ENCODE measurements at places on chromosomes 4 and X.
A peak's percentile ranks its signal among the peaks of the same experiment; 100 is the strongest.

GRCh38 chr4:52984462-52984881 is 122.4 kb downstream of the RASL11B start:
- no peak for DNase-seq

GRCh38 chr4:184745831-184746795 is 12.2 kb upstream of the CENPU start:
- DNase-seq, result peak; percentile 86

- DNase-seq, result peak; percentile 9
Observed at GRCh38 chr4:108861334-108861733, 98.5 kb upstream of the ETNPPL start.

DNA sequence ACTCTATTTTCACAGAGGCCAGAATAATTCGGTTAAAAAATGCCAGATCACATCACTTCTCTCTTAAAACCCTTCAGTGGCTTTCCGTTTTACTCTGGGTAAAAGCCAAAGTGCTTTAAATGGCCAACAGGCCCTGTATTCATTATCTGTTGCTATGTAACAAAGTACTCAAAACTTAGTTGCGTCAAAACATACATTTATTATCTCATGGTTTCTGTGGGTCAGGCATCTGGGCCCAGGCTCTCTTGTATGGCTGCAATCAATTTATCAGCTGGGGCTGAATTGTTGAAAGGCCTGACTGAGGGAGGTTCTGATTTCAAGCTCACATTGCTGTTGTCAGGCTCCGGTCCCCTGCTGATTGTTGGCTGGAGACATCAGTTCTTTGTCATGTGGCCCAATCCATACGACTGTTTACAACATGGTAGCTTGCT is 72.7 kb upstream of the H2AZ1 start:
- DNase-seq, result no peak

DNA sequence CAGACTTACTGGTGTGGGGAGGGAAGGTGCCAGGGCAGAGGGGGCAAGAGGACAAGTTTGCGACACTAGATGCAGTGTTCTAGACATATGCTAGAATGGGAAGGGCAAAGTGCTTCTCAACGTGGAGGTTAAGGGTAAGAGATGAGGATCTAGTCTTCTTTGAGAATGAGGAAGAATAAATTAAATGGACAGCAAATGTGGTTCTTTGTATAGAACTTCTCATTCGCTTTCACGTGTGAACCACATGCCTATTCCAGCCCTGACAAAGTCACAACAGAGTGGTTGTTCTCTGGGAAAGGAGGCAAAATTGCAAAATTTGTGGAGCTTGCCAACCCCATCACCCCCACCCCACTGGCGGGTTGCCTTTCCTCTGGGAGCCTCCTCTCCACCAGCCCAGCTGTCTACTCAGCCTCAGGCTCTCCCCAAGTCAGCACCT is 1.5 kb upstream of the ANXA5 start:
- no peak for DNase-seq

DNA sequence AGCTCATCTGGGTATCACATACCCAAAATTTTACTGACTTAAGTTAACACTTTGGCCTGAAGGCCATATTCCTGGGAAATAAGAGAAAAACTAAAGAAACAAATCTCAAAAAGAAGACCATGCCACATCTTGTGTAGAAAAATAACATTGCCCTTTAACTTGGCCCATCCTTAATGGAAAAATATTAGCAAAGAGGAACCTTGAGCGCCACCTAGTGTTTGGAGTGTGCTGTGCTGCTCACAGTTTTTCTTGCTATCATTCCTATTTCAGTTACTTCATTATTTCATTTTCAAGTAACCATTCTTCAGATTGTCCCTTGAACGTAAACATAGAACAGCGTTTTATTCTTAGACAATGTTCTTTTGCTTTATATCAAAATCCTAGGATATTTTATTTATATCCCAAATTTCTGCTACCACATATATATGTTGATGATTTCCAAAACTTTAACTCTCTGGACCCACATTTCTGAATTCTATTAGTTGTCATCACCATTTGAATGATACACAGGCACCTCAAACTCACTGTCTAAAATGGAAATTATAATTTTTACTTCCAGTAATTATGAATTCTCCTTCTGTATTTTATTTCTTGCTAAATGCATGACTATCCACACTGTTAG is 999.0 kb upstream of the ADGRL3 start:
- peak; percentile 45 for DNase-seq

- DNase-seq, result no peak
Observed at GRCh38 chr4:33107814-33108213, 2387.6 kb downstream of the PCDH7 start.

DNA sequence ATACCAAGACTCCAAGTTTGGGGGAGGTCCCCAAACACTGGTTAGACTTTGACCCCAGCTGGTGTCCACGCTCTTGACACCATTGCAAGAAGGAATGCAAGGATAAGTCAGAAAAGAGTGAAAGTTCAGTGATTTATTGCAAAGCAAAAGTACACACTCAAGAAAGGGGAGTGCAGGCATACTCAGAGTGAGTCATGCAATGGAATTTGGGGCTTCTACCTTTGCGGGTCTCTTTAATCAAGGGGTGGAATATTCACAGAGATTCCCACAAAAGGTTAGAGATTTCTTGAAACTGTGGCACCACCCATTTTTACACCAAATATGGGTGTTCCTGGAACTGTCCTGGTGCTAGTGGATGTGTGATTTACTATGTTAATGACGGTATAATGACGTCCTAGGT is 5.2 kb upstream of the SMIM10L2A start:
- DNase-seq, result no peak

DNA sequence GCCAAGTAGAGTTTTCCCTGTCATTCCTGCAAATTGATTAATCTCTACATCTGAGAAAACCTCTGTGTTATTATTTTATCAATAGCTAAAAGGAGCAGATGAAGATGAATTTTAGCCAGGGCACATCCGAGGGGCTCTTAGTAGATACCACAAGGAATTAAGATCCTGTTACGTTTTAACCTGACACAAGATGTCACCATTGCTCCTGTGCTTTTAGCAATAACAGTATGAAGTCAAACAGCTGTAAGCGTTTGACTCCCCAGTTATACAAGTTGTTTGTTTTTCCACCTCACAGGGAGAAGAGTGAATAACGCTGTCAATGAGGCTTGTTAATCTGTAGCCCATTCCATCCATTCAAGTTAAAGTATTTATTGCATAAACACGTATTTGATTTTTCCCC is 76.0 kb upstream of the AP1S2 start:
- no peak for DNase-seq

GRCh38 chr4:124044867-124045266 is 648.3 kb downstream of the SPRY1 start:
- no peak for DNase-seq

DNA sequence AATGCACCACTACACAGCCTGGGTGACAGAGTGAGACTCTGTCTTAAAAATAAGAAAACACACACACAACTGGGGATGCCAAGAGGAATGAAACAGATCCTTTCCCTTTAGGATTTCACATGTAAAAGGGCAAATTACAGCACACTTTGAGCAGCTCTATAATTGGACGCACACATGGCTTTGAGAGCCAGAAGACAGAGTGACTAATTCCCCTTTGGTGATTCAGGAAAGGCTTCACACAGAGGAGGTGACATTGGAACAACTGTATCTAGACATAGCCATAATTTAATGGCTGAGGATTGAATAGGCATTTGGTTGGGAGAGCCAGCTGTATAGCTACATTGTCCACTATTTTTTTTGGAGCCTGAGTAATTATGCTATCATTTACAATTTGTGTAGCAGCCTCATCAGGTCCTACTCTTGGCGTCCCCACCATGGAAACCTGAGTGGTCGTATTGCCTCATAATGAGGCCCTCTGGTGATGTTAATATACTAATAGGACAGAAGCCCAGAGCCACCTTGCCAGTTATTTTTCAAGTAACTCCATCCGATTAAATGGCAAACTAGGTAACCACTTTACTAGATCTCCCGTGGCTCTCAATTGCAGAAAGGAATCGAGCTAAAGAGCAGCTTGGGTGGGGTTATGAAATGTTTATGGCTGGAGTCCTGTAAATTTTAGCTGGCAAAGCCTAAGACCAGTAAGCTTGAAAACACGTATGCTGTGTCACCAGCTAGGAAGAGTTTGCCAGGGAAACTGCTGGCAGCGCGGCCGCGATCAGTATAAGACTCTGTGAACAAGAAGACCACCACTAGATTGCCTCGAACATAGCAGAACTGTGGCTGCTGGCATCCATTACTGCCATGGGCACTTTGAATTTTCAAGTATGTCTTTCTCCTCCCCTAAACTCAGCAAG is 8.5 kb upstream of the PPEF1 start:
- no peak for DNase-seq

DNA sequence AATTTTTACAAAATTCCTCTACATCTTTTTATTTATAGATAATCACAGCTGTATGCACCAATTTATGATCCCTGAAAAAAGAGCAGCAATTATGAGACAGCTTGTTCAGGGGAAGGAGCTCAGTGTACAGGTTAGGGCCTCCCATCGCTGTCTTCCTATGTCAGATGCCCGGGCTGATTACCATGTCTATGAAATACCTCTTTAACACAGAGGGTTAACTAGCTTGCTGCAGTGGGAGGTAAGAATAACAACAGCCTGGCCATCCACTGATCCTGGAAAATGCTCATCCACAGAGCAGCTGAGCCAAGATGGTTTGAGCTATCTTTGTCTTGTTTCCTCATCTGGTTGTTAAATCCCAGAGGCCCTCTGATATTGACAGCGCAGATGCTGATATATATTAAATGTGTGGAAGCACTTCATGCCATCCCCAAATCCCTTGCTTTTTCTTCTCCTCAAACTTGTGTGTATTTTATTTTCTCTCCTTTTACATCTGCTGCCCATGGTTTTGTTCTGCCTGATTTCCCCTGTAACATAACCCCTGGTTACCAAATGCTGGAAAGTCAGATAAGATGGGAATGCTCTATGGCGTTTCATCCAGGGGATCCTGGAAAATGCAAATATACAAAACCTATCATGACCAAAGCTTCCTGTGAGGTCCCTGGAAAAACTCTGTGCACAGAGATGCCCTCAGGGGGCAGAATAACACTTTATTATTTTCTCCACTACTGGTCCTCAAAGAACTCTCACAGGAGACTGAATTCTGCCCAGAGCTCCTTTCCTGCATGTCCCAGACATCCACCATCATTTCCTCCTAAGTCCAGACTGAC is 85.8 kb upstream of the PUDP start:
- DNase-seq, result no peak

DNA sequence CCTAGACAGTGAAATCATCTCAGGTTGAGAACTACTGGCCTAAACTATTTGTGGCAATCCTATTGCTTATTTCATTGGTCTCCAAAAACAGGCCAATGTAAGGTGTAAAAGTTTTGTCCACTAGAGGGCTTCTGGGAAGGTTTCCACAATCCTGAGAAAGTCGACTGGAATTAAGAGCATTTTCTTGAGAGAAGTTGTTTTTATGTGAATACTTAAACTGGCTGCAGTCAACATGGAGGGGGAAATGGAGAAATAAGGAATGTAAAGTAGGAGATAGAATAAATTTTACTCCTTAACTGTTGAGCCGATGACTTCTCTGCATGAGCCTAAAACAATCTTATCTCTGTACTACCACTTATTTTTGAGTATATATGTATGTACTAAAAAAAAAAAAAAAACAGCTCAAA is 11.0 kb upstream of the EIF4E start:
- DNase-seq, result peak; percentile 6

GRCh38 chr4:166301266-166301665 is 428.2 kb downstream of the TLL1 start:
- DNase-seq, result no peak

GRCh38 chr4:152784490-152785350 is 5.0 kb downstream of the ARFIP1 start:
- no peak for DNase-seq

GRCh38 chr4:97121493-97121892 is 1021.8 kb downstream of the STPG2 start:
- no peak for DNase-seq

GRCh38 chrX:71216485-71216884 is 6.5 kb upstream of the GJB1 start:
- DNase-seq, result no peak

DNA sequence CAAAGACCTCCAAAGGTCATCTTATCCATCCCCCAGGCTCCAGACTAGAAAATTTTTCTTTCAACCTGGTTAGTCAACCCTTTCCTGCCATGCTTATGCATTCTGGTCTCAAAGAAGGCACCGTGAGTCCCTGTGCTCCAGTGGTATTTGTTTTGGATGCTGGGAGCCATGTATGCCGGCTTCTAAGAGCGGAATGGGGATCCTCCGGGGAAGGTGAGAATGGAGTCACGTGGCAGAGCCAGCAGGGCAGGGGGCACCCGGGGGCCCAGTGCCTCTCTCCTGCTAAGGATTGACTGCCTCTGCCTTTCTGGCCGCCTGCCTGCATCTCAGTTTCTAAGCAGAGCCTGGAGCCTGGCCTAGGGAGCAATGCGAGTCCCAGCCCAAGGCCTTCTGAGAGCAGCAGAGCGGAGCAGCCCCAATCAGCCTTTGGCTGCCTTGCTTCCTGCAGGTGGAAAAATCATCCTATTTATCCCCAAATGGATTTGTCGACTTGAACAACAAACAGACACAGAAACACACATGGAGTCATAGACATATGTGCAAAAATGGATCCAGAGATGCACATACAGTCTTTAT is 141.0 kb downstream of the PJA1 start:
- DNase-seq, result no peak

DNA sequence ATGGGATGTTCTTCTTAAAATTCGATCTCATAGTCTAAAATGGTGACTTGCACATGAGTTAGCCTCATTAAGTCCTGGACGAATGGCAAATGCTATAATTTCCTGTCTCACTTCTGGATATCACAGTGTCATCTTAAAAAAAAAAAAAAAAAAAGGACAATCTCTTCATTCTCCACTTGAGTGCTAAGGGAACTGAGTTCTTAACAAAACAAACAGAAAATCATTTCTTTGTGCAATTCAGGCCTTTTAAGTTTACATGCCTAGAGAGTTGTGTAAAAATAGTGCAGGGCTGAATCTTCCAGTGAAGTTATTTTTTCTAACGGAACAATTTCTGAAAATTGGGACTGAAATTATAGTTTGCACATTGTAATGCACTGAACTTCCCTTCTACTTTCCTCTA is 122.8 kb upstream of the FAT1 start:
- no peak for DNase-seq

Measured in activated CD4-positive, alpha-beta T cell treated with anti-CD3 and anti-CD28 coated beads, Interleukin-2, amount 10 ng/mL, durations not matched to agents 7 days and 5 days (primary cell).